ENCODE measurements at places on chromosomes 3 and 15.

- no peak for DNase-seq
These were observed 101.1 kb upstream of the ICE2 start for GRCh38 chr15:60580073-60580472.

- DNase-seq: no peak
These were observed 123.2 kb upstream of the TBC1D5 start for GRCh38 chr3:17865631-17866030.

DNA sequence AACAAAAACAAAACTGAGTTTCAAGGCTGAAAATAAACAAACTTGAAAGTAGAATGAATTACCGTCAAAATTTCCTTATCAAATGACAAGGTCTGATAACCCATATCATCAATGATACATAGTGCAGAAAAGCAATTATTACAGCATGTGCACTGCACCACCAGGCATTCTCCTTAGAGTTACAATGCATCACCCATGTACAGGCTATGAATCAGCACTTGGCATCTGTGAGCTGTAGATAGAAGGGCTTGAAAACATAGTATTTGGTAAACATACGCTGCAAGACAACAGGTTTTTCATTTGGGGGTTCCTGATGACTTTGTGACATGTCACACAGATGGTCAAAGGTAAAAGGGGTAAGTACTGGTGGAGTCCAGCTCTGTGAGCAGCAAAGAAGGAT is 265.1 kb downstream of the CTNNB1 start:
- no peak for DNase-seq

DNA sequence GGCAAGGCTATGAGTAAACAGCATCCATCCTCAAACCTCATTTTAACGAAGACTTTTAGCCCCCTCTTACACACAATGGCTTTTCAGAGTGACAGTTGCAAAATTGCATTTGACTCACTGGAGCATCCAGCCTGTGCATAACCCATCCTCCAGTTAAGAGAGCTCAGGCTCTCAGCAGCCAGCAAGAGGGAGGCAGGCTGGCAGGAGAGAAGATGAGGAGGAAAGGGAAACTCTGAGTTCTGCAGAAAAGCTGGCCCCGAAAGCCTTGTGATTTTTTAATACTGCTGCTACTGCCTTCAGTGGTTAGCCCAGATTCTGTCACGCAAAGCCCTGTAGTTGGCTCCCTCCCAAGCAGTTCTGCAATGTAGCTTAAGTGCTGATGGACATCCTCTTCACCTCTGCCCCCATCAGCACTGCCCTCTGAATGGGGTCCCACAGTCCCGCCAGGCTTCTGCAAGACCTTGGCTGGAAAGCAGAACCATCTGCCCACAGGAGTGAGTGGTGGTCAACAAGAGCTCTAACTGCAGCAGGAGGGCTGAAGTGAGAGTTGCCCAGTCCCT is 371.3 kb downstream of the EPHB1 start:
- DNase-seq: no peak

- no peak for DNase-seq
These were observed 34.0 kb downstream of the SPTSSB start for GRCh38 chr3:161337311-161337710.

- DNase-seq: no peak
These were observed 47.1 kb upstream of the MECOM start for GRCh38 chr3:169710619-169711018.

GRCh38 chr3:65593780-65594752 is 444.7 kb downstream of the MAGI1 start:
- DNase-seq: no peak

DNA sequence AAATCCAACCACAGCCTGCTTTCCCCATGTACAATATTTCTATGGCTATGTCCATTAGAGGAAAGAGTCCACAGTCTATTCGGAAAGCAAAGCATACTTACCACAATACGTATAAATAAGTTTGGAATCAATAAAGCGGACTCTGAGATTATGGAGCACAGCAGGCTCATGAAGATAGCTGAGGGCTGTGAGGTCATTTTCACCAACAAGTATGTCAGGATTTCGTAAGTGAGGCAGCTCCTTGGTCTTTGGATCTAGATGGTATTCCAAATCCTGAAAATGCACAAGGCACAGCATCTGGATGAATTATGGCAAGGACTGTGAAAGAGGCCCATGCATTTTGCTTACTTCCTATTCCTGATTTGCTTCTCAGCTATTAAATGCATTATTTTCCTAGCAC is 100.4 kb downstream of the MYO5A start:
- DNase-seq: no peak

GRCh38 chr15:45941367-45941766 is 306.5 kb downstream of the SQOR start:
- DNase-seq: no peak

DNA sequence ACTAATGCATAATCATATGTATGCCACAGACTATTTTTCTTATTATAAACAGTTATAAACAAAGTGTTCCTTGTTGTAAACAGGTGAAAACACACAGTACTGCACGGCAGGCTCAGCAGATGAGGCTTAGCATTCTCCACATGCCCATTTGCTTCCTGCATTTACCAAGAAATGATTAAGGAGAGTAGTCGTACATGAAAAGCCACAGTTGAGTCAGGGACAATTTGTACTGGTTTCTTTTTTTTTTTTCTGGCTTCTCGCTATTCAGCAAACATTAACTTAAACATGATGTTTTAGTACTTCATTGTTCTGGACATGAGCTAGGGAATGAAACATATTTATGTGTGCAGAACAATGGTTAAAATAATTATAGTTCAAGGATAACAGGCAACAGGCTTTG is 63.4 kb downstream of the GHSR start:
- DNase-seq: no peak

DNA sequence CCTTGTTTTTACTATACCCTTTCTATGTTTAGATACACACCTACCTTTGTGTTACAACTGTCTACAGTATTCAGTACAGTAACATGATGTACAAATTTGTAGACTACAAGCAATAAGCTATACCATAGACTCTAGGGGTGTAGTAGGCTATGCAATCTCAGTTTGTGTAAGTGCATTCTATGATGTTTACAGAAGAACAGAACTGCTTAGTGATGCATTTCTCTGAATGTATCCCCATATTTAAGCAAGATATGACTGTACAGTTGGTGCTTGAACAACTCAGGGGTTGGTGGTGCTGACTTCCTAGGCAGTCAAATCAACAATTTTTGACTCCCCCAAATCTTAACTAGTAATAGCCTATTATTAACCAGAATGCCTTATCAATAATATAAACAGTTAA is 467.1 kb upstream of the TGFBR2 start:
- peak; percentile 7 for DNase-seq

- no peak for DNase-seq
These were observed 20.9 kb downstream of the SPPL2A start for GRCh38 chr15:50744601-50745000.

DNA sequence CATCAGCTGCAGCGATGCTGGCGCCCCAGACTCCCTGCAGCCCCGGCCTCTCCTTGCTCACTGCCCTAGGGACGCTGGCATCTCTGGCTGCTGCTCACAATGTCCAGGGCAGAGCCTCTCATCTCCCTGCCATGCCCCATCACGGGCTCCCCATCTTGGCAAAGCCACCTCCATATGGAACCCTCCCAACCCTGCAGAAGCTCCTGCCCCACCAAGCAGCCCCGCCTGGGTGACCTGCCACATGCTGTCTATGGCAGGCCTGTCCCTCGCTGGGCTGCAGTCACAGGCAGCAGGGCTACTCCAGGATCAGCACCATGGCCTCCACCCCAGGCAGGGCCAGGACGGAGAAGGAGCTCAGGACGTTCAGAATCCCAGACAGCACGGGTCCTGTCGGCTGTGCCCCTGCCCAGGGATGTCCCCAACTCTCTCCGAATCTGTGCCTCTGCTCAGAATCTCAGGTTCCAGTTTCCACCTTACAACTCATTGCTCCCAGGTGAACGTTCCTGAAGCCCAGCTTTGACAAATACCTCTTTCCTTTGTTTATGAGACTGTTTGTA is 58.4 kb downstream of the PLXNA1 start:
- DNase-seq: no peak

DNA sequence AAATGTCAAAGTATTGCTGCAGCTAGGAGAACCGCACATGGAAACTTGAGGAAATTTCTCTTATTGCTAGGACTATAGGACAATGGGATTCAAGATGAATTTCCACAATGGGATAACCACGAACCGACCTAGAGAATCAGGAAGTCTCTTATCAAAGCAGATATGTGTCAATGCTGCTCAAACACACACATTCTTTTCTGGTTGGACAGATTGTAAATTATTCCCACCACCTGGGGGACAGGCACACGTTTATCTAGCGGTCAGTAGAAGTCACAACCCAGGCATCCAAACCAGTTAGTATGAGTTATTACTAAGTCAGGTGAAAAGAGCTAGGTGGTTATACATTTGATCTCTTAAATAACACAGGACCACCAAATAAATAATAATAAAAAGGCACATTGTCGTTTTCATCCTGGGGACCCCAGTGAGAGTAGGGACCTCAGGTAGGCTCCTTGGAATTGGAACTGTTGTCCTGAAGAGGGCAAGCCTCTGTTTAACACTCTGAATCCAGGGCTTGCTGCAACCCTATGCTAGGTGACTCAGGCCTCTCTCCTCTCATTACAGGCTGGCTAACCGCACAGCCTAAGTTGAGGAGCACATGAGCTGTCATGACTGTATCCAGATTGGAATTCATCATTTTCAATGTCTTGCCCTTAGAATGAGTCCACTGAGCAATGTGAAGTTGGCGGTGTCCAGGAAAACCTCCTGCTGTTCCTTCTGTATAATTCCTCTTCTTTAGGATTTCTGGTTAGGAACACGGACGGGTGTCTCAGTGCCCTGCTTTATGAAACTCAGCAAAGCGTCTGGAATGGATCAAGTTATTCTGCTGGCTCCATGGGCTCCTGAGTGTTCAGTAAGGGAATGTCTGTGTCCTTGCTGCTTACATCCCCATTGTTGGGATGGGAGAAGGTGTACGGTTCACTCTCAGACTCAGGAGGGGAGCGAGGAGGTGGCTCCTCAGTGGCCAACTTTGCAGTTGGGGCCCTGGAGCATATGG is 59.0 kb downstream of the CLEC3B start:
- no peak for DNase-seq

- no peak for DNase-seq
These were observed 88.8 kb downstream of the LARS2 start for GRCh38 chr3:45477041-45477725.

DNA sequence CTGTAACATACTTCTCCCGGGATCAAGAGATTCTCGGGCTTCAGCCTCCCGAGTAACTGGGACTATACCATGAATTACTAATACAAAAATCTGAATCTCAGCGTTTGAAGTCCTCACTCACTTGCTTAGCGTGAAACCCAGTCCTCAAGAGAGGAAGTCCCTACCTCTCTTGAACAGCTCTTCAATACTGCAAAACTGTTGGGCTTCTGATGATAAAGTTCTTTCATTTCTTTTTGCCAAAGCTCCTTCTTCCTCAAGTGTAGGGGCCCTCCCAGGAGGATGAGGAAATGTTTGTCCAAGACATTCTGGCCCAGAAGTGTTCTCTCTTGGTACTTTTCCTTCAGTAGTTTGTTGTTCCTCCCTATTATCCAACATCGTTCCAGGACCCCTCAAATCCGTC is 48.5 kb downstream of the FMN1 start:
- DNase-seq: no peak

DNA sequence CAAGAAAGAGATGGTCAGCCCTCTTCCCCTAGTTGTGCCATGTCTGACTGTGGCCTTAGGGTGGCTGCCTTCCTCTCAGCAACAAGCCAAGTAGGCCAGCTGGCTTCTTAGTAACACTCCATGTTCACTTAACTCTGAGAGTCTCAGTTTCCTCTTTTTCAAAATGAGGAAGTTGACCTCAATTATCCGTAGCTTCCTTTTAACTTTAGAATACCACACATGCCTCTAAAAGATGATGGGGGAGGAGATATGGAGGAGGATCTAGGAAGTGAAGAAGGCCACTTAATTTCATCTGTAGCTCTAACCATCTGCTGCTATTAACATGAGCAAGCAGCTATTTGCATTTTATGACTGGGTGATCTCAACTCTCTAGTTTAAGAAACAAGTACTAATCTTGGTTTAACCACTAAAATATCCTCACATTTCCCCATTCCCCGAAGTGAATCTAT is 32.9 kb downstream of the CD200R1L start:
- DNase-seq: no peak

DNA sequence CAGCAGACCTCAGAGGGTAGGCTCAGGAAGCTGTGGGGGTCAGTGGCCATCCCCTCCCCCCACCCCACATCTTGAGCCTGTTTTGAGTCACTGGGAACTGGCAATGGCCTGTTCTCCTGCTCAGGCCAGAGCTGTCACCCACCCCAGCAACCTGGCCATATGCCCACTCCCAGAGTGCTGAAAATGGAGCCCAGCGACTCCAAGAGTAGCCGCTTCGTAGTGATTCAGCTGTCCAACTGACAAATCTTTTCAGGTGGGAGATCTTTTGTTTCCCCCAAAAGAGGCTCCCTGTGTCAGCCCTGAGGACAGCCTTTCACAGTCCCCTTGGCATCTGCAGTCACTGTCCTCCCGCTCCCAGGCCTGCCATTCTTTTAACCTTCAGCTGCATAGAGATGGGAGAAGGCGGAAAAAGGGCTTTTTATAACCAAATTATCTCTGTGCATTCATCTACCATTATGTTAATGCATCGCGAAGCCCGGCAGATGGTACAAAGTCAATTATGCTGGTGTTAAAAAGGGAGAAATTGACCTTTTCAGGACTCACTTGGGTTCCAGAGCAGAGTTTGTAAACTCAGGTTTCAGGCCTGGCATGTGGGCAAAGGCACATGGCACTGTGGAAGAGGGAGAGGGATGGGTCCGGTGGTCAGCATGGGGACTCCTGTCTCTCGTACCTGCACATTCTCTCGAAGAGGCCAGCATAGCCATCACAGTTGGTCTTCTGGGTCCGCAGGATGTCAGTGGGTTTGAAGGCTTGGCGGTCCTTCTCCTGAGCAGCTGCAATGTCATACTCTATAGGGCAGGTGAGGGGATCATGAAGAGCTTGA is 32.1 kb downstream of the KY start:
- DNase-seq: no peak

GRCh38 chr15:22878103-22878502 is 39.6 kb downstream of the NIPA2 start:
- DNase-seq: no peak

DNA sequence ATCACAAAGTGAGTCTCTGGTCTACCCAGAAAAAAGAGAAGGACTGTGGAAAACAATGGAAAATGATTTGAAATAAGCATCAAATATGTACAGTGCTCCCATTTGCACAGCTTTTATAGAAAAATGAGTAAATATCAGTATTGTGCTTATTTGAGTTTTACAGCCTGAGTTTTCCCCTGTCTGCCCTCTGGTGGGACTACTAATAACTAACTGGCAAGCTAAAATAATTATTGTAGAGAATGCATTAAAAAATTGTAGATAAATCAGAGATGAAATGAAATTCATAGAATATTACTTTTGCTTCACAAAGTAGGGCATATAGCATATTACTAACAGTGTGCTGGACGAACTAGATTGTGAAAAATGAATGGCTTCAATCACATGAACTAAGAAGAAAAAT is 287.1 kb downstream of the NAALADL2 start:
- no peak for DNase-seq

- DNase-seq: no peak
These were observed 9.9 kb downstream of the FOXL2 start for GRCh38 chr3:138936741-138937689.
